Activated T-cell treated with anti-CD3 and anti-CD28 coated beads, Interleukin-2, amount 50 U/mL, for 72 hours (primary cell): ENCODE measurements at places on chromosomes 12 and 14. TPM values are rescaled to one million over a fixed set of nuclear protein-coding genes. Genes with fewer than 3 reads are reported as not detected.

Gene OSBPL8
- 75.0 TPM for total RNA-seq

DNA sequence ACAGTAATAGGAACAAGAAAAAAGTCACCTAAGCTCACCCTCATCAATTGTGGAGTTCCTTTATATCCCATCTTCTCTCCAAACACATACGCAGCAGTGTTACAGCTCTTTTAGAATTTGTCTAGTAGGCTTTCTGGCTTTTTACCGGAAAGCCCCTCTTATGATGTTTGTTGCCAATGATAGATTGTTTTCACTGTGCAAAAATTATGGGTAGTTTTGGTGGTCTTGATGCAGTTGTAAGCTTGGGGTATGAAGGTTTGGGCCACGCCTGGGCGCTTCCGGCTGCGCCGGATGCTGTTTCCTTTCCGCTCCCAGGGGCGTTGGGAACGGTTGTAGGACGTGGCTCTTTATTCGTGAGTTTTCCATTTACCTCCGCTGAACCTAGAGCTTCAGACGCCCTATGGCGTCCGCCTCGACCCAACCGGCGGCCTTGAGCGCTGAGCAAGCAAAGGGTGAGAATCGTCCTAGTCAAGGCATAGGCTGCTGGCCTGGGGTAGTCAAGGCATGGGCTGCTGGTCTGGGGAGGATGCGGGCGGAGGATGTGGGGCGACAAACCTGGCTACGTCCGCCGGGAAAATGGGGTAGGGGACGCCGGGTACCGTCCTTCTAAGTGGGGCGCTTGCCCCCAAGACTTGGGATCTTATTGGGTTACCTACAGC is at the start of the genes C12orf57 and RNU7-1:
TSS of gene C12orf57 (plus strand) at position 301 of the 659 bp plus-strand sequence. CDS start at position 401, 100 bp downstream.
TSS of gene RNU7-1 (plus strand) at position 95 of the 659 bp plus-strand sequence.
- H3K27ac ChIP-seq: peak within 1 kb of the TSS; percentile 100
- H3K4me3 ChIP-seq: peak within 1 kb of the TSS; percentile 92
- peaks cover 4% of the 10 kb centered on the region for H3K36me3 ChIP-seq
- no peak for DNase-seq
- H3K4me1 ChIP-seq: peaks cover 69% of the 10 kb centered on the region
- no peaks in the 10 kb centered on the region for H3K27me3 ChIP-seq

GRCh38 chr12:8554451-8555195 is 13.9 kb upstream of the CLEC4E start:
- no peak overlapping the region for H3K27ac ChIP-seq
- peaks cover 6% of the 10 kb centered on the region for H3K4me1 ChIP-seq
- peaks cover 8% of the 10 kb centered on the region for H3K27me3 ChIP-seq
- H3K4me3 ChIP-seq: no peak overlapping the region
- no peak for DNase-seq

GRCh38 chr12:84804691-84805473 is 107.7 kb downstream of the SLC6A15 start:
- H3K27me3 ChIP-seq: peaks cover 5% of the 10 kb centered on the region
- no peaks in the 10 kb centered on the region for H3K36me3 ChIP-seq
- H3K4me3 ChIP-seq: no peak overlapping the region

- no peak for DNase-seq
- no peaks in the 10 kb centered on the region for H3K27me3 ChIP-seq
- H3K4me1 ChIP-seq: no peaks in the 10 kb centered on the region
- no peak overlapping the region for H3K4me3 ChIP-seq
- H3K36me3 ChIP-seq: no peaks in the 10 kb centered on the region
These were observed 261.4 kb upstream of the USP15 start for GRCh38 chr12:61998791-61999190.

GRCh38 chr12:43493261-43493797 is 58.7 kb downstream of the ADAMTS20 start:
- no peaks in the 10 kb centered on the region for H3K27me3 ChIP-seq
- no peaks in the 10 kb centered on the region for H3K4me1 ChIP-seq
- no peak for DNase-seq
- no peaks in the 10 kb centered on the region for H3K36me3 ChIP-seq
- no peak overlapping the region for H3K27ac ChIP-seq

- H3K4me1 ChIP-seq: no peaks in the 10 kb centered on the region
- no peak overlapping the region for H3K4me3 ChIP-seq
- DNase-seq: no peak
- H3K27ac ChIP-seq: no peak overlapping the region
- H3K27me3 ChIP-seq: no peaks in the 10 kb centered on the region
These were observed 130.7 kb upstream of the ARID2 start for GRCh38 chr12:45598761-45599160.

GRCh38 chr12:67111182-67111581 is 158.0 kb upstream of the CAND1 start:
- H3K27ac ChIP-seq: no peak overlapping the region
- H3K4me3 ChIP-seq: no peak overlapping the region
- H3K4me1 ChIP-seq: no peaks in the 10 kb centered on the region
- H3K36me3 ChIP-seq: peaks cover 5% of the 10 kb centered on the region
- peaks cover 6% of the 10 kb centered on the region for H3K27me3 ChIP-seq

DNA sequence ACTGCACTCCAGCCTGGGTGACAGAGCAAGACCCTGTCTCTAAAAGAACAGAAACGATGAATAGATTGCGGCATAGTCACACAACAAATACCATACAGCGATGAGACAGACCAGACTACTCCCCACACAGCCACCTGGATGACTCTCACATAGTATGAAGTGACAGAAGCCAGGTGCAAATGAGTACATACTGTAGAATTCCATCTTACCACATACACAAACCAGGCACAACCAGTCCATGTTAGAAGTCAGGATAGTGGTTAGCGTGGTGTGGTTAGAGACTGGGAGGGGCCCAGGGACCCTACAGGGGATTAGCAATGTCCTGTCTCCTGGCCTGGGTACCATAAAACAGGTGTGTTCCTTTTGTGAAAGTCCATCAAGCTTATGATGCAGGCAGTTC is 53.8 kb downstream of the FAM222A start:
- no peaks in the 10 kb centered on the region for H3K27me3 ChIP-seq
- no peak for DNase-seq
- no peak overlapping the region for H3K27ac ChIP-seq
- no peak overlapping the region for H3K4me3 ChIP-seq

DNA sequence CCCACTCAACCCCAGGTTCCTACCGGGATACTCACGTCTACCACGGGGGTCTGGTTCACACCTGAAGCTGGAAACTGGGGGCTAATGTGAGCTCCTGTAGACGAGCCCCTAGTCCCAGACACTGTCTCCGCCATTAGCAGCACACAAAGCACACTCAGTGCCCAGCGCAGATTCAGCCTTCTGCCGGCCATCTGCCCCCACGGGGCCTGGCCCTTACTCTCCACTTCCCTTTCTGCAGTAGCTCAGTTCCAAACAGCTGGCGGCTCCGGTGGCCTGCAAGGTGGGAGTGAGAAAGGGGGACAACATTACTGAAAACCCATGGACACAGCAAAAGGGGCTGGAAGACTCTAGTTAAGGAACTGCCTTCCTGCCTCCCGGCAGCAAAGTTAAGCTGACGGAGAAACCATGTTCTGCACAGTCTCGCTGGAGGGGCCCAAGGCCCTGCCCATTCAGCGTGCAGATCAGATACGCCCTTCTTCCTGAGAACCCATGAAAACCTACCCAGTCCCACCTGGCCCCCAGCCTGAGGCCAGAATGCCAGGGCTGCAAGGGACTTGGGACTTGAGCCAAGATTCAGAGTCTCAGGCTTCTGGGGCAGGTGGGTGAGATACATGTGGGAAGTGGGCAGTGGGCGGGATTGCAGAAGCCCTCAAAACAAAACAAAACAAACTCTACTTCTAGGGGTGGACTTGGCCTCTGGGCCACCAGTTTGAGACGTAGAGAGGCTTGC is 2.1 kb downstream of the SLC8B1 start:
- peaks cover 19% of the 10 kb centered on the region for H3K36me3 ChIP-seq
- H3K27ac ChIP-seq: no peak overlapping the region
- DNase-seq: no peak

DNA sequence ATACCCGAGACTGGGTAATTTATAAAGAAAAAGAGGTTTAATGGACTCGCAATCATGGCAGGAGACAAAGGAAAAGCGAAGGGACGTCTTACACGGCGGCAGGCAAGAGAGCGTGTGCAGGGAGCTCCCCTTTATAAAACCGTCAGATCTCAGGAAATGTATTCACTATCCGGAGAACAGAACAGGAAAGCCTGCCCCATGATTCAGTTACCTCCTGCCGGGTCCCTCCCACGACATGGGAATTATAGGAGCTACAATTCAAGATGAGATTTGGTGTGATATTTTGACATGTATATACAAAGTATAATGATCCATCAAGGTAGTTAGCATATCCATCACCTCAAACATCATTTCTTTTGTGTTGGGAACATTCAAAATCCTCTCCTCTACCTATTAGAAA is 2.3 kb upstream of the CDCA4 start:
- H3K27me3 ChIP-seq: no peaks in the 10 kb centered on the region
- DNase-seq: no peak
- peaks cover 10% of the 10 kb centered on the region for H3K36me3 ChIP-seq
- H3K27ac ChIP-seq: peak overlapping the region; percentile 55

Gene CLEC9A
- total RNA-seq: not detected

- H3K4me1 ChIP-seq: peaks cover 49% of the 10 kb centered on the region
- H3K4me3 ChIP-seq: peak overlapping the region; percentile 97
- peak overlapping the region; percentile 98 for H3K27ac ChIP-seq
- no peak for DNase-seq
These were observed 593 bp upstream of the PA2G4 start for GRCh38 chr12:56103823-56104108.

- no peaks in the 10 kb centered on the region for H3K27me3 ChIP-seq
- DNase-seq: no peak
- H3K36me3 ChIP-seq: no peaks in the 10 kb centered on the region
- H3K4me1 ChIP-seq: no peaks in the 10 kb centered on the region
- no peak overlapping the region for H3K27ac ChIP-seq
These were observed 1029.8 kb upstream of the TMEM132C start for GRCh38 chr12:127237151-127237550.

- no peak for DNase-seq
- H3K4me3 ChIP-seq: no peak overlapping the region
- H3K4me1 ChIP-seq: no peaks in the 10 kb centered on the region
These were observed 15.4 kb upstream of the SCAF11 start for GRCh38 chr12:46005823-46006222.

DNA sequence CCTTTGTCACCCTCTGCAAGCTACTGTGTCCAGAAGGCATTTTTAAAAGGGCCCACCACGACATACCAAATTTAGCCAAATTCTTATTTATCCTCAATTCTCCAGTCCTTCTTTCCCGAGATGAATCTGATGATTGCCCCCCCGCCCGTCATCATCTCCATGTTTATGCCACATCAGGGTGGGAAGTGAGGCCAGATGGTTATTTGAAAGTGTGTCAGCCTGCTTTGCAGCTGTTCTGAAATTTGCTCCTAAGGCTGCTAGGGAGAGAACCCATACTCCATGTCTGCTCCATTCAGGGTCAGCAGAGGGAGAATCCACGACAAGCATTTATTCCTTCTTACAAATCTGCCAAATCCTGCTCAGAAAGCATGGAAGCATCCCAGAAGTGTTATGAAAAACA is 337.8 kb downstream of the ADAMTS20 start:
- no peak overlapping the region for H3K4me3 ChIP-seq
- no peaks in the 10 kb centered on the region for H3K27me3 ChIP-seq
- no peak overlapping the region for H3K27ac ChIP-seq
- H3K4me1 ChIP-seq: no peaks in the 10 kb centered on the region
- no peaks in the 10 kb centered on the region for H3K36me3 ChIP-seq

- peaks cover 11% of the 10 kb centered on the region for H3K27me3 ChIP-seq
- no peaks in the 10 kb centered on the region for H3K4me1 ChIP-seq
- DNase-seq: no peak
- H3K36me3 ChIP-seq: no peaks in the 10 kb centered on the region
- no peak overlapping the region for H3K4me3 ChIP-seq
These were observed 44.2 kb downstream of the LGMN start for GRCh38 chr14:92704036-92704804.

Gene KLRG1
- total RNA-seq: 2.5 TPM
